Foreskin keratinocyte (primary cell): ENCODE measurements at places on chromosomes 5 and 9. TPM values are rescaled to one million over a fixed set of nuclear protein-coding genes. Genes with fewer than 3 reads are reported as not detected.

SELENOP gene
- 10.2 and 11.3 TPM in 2 replicates for total RNA-seq

GRIA1 gene
- 0.42 and 0.48 TPM in 2 replicates for total RNA-seq

OR1B1 gene
- total RNA-seq: not detected in 2 replicates

DOK3 gene
- 2.1 and 2.2 TPM in 2 replicates for total RNA-seq

NMUR2 gene
- total RNA-seq: not detected in 2 replicates

CDK5RAP2 gene
- 44.5 and 46.0 TPM in 2 replicates for total RNA-seq

ZFP2 gene
- total RNA-seq: 0.24 and 0.28 TPM in 2 replicates

TAF11L10 gene
- total RNA-seq: not detected in 2 replicates

CFAP77 gene
- not detected in 2 replicates for total RNA-seq

ELL2 gene
- total RNA-seq: 84.5 and 88.6 TPM in 2 replicates

SAXO1 gene
- not detected in 2 replicates for total RNA-seq

THBS4 gene
- 0.67 and 1.1 TPM in 2 replicates for total RNA-seq

TMEM215 gene
- total RNA-seq: not detected in 2 replicates
